ENCODE measurements at places on chromosomes 2 and 18. TPM values are rescaled to one million over a fixed set of nuclear protein-coding genes. Genes with fewer than 3 reads are reported as not detected.

The EPB41L5 gene
- 30.8 TPM for total RNA-seq

DNA sequence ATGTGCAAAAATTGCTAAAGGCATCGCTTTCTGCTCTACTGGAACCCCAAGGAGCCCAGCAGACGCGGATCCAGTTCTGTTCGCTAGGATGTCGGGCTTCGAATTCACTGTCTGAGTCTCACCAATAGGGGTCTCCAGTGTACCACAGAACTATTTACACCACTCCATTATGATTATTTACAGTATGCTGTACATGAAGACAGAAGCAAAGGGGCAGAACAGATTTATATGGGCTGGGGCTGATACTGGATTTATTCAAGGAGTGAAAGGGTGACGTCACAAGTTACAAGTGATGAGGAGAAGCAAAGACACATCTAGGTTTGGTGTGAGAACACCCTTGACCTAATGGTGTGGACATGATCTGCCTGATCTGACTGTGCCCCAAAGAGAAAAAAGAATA is 185.3 kb upstream of the ATP5MC3 start:
- DNase-seq = no peak

The SERPINB11 gene
- total RNA-seq = not detected

DNA sequence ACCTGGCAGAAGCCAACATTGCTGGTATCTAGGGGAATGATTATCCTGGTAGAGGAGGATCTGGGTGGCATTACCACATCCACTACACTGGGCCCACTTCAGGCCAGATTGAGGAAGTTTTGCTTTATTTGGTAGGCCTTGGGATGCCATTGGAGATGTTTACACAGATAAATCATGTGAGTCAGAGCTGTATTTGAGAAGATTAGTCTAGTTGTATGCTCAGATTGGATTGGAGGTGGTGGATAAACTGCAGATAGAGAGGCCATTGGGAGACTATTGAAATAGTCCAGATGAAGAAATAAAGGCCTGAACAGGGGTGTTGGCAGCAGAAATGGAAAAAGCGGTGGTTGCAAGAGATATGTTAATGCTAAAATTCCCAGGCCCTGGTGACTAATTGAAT is 81.5 kb downstream of the EFEMP1 start:
- no peak for DNase-seq

The R3HDM1 gene
- 19.0 TPM for total RNA-seq

The ASIC4 gene
- not detected for total RNA-seq

- DNase-seq = no peak
Measured at GRCh38 chr2:174788291-174788929, 24.1 kb upstream of the CHRNA1 start.

GRCh38 chr2:127174136-127174535 is 46.0 kb downstream of the CYP27C1 start:
- no peak for DNase-seq

- DNase-seq = no peak
Measured at GRCh38 chr2:47190188-47190881, 35.2 kb upstream of the STPG4 start.

The SERPINB12 gene
- not detected for total RNA-seq
